Trophoblast cell (in vitro differentiated cells and primary cell): ENCODE measurements at places on chromosomes 2 and 18.

DNA sequence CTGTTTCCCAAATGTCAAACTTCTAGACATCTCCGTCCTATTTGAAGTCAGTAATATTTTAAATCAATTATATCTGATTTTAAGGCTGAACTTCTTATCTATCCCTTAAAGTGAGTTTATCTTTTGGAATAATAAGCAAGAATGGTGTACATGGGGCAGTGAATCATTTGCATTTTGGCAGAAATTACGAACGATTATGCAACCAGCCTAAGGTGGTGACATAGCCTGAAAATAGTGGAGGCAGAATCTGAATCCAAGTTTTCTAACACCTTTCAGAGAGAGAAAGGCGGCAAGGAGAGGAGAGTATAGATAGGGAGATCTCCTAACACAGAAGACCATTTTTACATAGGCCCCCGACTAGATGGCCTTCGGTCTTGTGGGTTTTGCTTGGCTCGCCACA lies 10.7 kb downstream of the ZBTB14 start:
- peak; percentile 59 for DNase-seq

DNA sequence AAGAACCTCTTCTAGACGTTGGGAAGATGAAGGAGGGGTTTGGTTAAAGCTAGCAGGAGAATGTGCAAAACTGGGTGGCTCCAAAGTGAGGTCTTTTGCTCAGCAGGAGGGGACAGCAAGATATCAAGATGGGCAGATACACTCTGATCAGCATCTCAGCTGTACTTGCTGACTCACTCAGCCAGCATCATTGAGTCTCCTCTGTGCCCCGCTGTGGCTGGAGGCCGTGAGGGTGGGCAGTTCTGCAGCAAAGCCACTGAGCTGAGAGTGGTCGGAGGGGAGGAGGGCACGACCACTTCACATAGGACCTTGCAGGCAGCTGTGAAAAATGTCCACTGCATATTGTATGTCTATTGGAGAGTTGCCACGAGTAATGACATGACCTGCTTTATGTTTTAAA lies 152.0 kb downstream of the CAPN13 start:
- no peak for DNase-seq

DNA sequence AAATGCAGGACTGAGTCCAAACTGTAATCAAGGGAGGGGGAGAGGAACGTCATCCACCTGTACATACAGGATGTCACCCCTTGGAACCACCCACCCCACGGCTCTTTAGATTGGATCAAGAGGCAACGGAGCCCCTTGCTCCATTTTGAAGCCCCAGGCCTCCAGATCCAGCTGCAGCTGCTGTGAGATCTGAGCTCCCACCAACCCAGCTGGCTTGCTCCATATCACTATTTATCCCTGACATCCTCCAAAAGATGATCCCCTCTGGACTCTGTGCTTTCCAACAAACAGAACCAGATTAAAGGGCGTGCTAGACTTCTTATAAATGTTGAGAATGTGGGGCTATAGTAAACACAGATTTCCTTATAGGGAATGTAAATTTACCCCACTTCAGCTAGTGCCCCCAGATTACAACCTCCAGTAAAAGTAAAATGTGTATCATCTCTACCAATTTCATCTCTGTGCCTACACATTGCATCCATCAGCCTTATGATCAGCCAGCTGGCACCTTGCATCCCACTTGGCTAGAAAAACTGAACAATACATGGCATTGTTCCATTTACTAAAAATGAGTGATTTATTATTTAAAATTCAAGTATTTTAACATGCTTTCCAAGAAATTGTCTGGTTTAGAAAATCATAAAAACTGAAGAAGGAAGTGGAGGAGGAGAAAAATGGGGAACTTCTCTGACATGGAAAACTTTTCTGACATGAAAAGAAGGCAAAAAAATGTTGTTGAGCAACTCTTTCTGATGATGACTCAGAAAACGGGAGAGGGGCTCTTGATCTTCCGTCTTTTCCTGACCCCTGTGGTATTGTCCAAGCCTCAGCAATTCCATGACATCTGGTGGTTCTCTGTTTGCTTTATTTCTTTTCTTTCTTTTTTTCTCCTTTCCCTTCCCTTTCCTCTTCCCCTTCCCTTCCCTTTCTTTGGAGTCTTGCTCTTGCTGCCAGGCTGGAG lies 262.6 kb upstream of the THUMPD2 start:
- DNase-seq, result no peak

GRCh38 chr2:28277466-28277865 lies 115.2 kb upstream of the FOSL2 start:
- DNase-seq, result no peak

DNA sequence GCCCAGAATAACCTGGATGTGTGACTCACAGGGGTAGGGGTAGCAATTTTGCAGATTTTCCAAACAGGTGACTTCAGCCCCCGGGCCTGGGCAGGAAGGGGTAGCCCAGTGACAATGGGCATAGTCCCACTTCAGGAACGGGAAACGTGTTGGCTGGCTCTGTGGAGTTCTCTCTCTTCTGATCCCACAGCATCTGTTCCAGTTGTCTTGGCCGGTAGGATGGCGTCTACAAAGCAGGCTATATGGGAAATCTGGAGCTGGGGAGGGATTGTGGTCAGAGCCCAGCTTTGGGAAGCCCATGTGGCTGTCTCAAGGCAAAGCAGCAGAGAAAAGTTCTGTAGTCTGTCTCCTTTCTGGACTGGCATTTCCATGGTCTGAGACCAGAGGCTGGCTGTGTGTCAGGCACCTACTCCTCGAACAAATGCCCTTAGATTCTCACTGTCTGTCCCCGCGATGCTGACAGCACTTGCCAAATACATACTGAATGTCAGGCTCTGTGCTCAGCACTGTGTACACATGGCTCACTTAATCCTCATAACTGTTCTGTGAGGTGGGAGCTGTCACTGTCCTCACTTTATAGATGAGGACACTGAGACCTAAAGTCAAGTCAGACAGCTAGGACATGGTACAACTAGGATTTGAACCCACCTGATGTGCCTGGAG lies 17.9 kb upstream of the TMEM214 start:
- no peak for DNase-seq

DNA sequence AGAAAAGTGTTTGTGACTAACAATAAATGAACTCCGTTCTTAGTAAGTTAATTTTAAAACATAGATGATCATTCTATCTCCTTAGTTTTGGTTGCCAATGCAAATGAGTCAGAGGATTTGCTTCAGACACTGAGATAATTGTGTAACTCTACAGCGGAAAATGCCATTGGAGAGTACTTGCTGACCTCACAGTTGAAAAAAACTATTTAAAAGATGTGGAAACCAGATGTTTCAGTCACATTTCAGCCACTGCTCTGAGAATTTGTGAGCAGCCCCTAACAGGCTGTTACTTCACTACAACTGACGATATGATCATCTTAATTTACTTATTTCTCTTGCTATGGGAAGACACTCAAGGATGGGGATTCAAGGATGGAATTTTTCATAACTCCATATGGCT lies at the start of gene TNFAIP6:
TNFAIP6 (plus strand) TSS at position 234 of the 400 bp plus-strand sequence; CDS start at position 309, 75 bp downstream.
- DNase-seq, result peak; percentile 96

DNA sequence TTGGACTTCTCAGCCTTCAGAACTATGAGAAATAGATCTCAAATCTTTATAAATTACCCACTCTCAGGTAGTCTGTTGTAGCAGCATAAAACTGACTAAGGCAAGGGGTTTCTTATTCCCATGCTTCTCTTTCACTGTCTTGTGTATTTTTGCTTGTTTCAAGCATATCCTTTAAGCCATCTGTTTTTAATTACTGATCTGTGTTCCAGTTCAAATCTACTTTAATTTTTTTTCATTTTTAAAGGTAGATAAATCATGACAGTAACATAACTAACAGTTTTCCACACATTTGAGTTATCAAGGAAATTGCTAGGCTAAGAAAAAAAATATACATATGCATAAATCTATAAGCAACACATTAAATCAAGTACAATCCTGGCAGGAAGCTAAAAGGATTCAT lies 317.9 kb upstream of the TNP1 start:
- no peak for DNase-seq

DNA sequence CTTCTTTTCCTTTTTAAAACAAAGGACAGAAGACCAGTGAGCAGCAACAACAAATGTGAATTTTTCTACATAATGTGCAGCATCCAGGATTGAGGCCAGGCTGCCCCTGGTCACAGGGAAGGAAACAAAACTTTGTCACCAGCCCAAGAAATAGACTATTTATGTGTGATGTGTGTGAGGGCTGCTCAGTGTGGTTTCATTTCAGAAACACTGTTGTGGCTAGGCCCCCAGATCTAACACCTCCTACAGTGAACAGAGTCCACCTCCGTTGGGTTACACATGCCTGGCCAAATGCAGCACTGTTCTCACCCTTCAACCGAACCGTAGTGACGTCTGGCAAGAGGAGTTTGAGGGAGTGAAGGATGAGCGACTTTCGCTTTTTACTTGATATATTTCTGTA lies 146.3 kb upstream of the RIOK3 start:
- no peak for DNase-seq

- no peak for DNase-seq
These were observed 75.3 kb downstream of the GORASP2 start for GRCh38 chr2:171004363-171004762.

DNA sequence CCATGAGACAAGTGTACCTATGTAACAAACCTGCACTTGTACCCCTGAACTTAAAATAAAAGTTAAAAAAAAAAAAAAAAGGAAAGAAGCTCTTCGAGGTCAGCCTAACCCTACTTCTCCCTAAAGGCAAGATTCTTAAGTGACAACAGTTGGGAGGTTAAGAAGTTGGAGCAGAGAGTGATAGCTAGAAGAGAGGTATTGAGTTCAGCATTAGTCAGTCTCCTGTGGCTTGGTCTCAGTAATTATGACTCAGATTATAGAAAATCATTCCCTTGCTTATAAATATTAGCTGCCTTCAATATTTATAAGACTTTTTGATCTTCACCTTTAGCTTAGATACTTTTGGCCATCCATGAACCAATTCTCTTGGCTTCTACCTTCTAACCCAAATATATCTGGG lies 926.8 kb upstream of the SLC39A10 start:
- no peak for DNase-seq

DNA sequence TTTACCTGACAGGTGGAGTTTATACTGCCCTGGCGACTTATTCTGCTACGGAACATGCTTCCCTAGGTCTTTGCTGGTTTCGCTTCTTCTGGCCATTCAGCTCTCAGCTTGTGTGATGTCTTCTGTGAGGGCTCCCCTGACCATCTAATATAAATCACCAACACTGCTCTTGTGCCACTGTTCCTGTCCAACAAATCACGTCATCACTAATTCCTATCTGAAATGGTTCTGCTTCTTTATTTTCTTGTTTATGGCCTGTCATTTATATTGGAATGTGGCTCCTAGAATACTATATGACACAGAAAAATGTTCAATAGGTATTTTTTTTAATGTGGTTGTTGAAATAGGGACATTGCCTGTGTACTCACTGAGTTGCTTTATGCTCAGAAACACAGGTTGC lies 171.5 kb downstream of the CD8B2 start:
- DNase-seq, result no peak

GRCh38 chr2:174666312-174666711 lies 68.7 kb upstream of the WIPF1 start:
- DNase-seq, result no peak

GRCh38 chr18:79577451-79578395 lies 101.9 kb upstream of the CTDP1 start:
- DNase-seq, result no peak

DNA sequence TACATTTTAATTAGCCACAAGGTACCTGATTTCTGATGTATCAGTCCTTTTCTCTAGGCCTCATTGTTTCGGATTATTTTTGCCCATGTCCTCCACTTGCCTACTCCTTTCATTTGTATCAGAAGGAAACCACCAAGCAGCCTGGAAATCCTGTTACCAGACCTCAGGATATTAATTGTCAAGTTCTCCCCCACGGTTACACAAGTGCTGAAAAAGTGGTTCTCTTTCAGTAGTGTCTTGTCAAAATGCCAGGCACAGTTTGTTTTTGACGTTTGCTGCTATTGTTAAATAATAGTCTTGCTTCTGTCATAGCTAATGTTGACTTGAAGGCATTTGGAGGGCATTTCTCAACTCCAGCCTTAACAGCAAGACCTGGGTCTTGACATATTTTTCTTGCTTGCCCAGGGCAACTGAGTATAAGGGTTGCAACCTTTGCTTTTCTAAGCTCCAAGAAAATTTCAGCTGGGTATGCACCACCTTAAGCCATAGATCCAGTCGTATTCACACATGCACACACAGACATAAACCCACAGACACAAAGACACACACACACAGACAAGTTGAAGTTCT lies 31.0 kb downstream of the INSIG2 start:
- DNase-seq, result peak; percentile 63

DNA sequence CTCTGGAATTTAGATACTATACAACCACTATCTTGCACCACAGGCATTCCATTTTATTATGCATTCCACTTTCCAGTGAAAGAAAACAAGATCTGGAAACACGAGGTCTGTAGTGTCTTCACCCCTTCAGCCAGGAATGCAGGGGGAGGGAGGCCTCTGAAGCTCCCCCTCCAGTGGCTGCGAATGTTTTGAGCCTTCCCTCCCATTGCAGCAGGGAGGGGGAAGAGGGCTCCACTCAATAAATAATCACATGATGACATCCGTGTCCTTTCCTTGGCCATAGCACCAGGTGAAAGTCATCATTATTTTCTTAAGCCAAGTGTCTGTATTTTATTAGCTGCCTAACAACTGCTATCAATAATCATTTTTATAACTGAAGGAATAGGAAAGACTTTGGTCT lies 38.6 kb downstream of the ALPK2 start:
- peak; percentile 85 for DNase-seq

DNA sequence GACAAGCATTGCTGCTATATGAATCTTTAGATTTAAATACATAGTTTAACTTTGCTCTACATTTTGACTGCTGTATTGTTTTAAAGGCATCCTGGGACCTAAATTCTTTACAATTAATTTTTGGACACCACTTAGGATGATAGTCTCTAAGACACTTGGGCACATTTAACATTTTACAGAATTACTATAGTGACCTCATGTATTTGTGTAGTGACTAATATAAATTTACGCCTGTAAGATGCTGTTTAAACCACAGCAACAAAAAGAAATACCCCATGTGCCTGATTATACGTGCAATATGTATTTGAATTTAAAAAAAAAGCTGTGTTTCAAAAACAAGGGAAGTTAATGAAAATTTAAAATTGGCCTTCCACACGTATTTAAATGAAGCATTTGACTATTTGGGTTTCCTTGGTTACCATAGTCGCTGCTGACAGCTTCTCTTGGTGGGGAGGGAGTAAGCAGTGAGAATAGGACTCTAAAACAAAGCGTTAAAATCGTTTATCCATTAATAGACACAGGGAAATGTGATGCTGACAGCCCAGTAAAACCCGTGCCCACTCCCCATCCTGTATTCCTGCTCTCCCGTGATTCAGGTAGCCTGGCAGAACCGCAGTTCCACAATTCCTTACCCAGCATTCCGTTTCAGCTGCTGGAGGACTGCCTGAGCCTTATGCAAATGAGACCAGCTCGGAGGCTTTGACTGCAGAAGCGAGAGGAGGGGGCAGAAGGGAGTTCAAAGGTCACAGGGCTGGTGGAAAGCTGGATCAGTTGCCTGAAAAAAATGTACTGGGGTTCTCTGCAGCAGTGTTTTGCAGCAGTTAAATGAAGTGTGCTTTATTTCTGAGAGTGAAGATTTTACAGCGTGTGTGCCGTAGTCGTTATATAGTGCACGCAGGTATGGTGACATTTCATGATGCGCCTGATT lies 104.3 kb downstream of the CSRNP3 start:
- DNase-seq, result peak; percentile 40
